ENCODE measurements at places on chromosomes 5 and 9.

GRCh38 chr5:78506261-78507024 is 142.1 kb downstream of the LHFPL2 start:
- DNase-seq: no peak

DNA sequence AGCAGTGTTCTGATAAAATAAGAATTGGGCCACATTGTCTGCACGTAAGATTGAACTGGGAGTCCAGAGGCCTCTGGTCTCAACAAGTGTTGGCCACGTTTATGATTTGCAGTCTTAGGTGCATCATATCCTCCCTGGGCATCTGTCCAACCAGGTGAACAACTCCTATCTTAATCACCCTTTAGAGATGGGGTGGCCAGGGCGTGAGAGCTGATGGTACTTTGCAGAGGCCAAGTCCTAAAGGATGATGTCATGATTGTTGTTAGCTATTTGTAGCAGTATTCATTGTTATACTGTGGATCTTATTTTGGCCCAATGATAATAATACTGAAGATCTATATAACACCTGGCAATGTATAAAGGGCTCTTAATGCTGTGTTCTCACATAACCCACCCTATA is 73.2 kb upstream of the RARS1 start:
- no peak for DNase-seq

- DNase-seq: no peak
These were observed 185.9 kb downstream of the SYK start for GRCh38 chr9:90987566-90987965.

DNA sequence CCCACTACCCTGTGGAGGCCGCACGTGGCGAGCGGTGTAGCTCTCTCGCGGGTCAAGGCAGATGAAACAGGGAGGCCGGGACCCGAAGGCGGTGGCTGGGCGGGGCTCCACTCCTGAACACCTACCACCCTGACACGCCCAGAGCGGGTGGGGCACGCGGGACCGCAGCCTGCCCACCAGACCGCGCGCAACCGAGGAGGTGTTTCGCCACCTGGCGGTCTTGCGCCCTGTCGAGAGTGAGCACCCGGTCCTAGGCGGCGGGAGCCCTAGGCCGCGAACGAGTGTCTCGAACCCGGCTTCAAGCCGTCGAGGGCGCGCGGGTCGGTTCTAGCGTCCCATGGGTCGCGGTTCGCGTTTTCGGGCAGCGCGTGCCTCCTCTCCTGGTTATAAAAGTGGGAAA is 2.2 kb upstream of the EXOSC3 start:
- no peak for DNase-seq

GRCh38 chr5:3962113-3962512 is 366.5 kb downstream of the IRX1 start:
- DNase-seq: no peak

GRCh38 chr5:161720460-161720859 is 34.9 kb downstream of the GABRA6 start:
- no peak for DNase-seq

DNA sequence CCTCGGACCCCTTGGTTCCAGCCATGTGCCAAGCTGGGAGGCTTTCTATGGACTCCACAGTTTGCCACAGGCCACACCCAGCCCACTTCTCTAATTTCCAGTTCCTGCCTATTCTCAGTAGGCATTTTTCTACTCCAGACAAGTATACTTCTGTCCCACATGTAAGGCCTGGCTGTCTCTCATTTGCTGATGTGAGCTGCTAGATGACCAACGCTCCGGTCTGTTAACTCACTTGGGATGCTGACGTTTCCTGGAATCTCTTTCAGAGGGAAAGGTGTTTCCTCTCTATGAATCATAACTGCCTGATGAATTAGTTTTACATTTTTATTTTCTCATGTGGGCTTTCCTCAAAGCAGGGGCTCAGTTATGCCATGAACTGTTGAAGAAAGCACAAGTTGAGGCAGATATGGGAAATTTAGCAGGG is 36.3 kb downstream of the ERGIC1 start:
- DNase-seq: no peak

DNA sequence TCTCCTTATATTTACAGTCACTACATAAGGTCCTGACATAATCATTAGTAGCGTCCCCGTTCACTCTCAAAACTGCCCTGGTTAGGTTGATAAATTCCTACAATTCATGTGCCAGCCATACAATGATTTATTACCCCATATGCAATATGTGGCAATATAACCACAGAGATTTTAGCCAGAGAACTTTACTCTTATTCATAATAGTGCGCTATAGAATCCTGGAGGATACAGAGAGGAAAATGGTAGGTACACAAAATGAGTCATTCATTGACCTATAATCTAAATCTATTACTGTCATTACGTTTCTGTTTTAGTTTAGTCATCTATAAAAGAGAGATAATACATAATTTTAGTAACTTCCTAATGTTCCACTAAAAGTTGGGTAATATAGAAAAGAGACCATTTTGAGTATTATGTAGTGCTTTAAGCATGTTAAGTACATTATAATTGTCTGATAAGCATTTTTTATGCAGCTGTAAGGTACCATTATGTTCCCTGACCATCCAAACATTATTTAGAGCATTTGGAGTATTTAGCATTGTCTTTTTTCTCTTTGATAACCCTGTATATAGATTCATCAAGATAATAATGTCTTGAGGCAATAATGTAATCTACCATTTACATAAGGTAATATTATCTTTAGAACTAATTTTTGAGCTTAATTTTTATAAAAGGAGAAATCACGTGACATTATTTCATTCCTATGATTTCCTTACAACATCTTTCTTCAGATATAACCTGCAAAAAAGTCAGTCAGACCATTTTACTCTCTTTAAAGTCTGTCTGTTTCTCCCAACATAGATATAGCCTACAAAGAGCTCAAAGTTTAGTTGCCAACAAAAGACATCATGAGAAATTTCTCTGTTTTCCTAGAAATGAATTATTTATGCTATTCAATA is 655.5 kb upstream of the ZNF608 start:
- DNase-seq: no peak

GRCh38 chr5:1867114-1867814 is 15.5 kb downstream of the IRX4 start:
- no peak for DNase-seq

GRCh38 chr9:111891910-111892499 is 4.6 kb upstream of the UGCG start:
- DNase-seq: no peak

GRCh38 chr5:145062280-145063062 is 772.7 kb downstream of the PRELID2 start:
- no peak for DNase-seq

DNA sequence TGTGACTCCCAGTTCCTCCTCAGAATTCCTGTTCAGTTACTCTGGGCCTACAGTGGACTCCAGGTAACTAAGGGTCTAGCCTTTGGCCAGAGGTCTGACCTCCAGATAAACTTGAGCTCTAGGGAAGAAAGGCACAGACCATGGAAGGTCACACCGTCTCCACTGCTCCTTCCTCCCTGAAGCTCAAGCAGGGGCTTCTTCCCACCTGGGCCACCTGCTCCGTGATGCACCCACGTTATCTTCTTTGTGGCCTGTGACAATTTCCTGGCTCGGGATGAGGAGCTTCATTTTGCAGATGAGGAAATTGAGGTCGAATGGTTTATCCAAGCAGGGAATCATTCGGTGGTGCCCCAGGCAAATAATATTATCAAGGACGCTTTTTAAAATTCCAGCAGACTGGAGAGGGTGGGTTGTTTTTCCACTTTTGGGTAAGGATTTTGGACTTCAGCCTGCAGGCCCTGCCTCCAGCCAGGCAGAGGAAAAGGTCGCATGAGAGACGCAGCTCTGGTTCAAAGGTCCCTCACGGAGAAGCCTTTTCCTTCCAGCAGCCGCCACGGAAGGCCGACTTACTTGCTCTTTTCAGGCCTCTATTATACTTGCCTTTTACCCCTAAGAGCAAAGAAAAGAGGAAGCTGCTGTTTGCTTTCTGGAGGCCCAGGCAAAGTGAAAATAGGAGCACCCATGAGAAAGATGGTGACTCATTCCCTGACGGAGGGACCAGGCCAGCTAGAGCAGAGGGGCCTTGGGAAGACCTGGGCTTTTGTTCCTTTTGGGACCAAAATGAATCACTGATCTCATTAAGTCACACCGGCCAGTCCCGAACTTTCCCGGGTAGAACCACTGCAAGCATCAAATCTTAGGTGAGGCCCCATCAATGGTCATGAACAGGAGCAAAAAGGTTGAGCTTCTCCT is 22.8 kb upstream of the DUSP1 start:
- DNase-seq: no peak

GRCh38 chr5:39520232-39520572 is 95.4 kb upstream of the DAB2 start:
- peak; percentile 80 for DNase-seq

- DNase-seq: no peak
These were observed 197.8 kb downstream of the AUH start for GRCh38 chr9:91163773-91164471.

- DNase-seq: no peak
These were observed 70.8 kb downstream of the IL6ST start for GRCh38 chr5:55923865-55924500.

GRCh38 chr5:173175523-173175922 is 31.2 kb downstream of the BNIP1 start:
- DNase-seq: no peak

DNA sequence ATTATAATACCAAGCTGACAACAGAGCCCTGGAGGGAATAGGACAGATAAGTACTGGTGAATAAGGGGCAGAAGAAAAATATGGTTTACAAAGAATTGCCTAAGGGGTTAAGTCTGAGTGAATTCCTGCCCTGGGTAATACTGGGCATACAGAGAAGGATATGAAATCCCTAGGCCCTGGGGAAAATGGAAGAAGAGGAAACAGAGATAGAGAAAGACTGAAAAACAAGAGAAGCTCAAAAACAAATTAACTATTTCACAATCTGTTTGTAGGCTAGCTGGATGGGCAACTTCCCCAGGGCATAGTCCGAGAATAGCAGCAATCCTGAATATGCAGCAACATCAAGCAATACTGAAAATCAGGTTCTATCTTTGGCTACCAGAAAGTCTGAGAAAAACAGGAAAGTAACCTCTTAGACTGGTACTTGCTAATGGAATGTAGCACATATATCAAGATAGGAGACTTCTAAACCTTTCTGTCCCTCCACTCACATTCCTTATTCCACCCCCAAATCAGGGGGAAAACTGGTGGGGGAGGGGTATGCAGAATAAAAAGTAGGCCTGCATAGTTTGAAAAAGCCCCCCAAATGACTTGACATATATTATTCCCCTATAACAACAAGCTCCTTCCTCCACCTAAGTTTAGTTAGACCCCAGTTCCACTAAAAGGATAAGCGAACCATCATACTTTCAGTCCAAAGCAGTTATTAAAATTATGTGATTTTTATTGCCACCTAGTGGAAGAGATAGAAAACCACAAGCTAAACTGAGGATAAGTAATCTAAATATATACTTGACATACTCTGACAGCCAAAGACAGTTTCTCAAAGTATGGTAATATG is 20.6 kb downstream of the SLC38A9 start:
- DNase-seq: peak; percentile 28

DNA sequence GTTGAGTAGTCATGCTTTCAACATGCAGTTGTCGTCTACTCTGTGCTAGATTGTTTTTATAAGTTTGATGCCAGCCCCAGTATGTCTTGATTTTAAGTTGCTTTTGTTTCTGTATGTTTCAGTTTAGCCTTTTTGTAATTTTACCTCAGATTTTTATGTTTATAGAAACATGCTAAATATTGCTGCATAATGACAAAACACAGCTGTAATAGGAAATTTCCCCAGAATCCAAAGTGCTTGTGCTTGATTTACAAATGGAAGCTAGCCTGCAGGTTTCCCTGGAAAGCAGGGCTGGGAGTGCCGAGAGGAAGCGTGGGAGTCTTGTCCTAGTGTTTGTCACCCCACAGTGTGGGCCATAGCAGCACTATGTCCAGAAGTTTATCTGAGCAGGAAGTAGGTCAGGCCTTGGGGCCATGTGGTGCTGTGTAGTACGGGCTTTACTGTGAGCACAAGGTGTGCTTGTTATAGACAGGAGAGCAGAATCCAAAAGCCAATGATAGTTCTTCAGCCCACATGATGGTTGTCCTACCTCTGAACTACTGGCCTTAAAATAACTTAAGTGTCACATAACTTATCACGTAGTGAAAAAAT is 100.0 kb upstream of the NREP start:
- no peak for DNase-seq

- DNase-seq: no peak
These were observed 43.9 kb downstream of the MAP1B start for GRCh38 chr5:72151169-72151568.

GRCh38 chr5:120435129-120435528 is 29.0 kb upstream of the PRR16 start:
- no peak for DNase-seq

DNA sequence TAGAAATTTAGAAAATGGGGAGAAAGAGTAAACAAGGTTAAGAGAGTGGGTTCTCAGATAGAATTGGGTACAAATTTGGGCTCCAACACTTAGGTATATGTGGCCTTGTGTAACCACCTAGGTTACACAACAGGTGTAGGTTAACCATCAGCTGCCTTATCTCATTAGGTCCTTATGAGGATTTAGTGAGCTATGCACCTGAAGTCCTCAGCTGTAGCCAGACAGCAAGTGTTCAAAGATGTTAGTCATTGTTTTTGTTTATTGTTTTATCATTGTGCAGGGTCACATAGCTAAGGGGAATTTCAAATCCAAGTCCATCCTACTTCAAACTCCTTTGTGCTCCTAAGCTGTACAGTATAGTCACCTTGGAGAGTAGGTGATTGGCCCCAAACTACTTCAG is 970 bp upstream of the TRIM32 start:
- DNase-seq: no peak

DNA sequence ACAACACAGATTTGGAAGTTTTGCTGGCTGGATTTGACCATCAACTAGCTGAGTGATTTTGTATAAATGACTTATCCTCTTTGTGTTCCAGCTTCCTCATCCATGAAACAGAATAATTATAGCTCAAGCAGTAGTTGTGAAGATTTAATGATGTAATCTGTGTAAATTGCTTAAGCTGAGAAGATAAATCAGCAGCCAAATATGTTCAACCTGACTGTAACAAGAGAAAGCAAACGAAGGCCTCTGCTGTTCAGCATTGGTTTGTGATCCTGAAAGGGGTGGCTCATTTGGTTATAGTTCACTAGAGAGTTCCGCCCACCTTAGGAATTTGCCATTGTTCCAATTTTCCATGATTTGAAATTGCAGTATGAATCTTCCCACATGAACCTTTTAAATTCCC is 75.7 kb upstream of the CCDC112 start:
- no peak for DNase-seq

DNA sequence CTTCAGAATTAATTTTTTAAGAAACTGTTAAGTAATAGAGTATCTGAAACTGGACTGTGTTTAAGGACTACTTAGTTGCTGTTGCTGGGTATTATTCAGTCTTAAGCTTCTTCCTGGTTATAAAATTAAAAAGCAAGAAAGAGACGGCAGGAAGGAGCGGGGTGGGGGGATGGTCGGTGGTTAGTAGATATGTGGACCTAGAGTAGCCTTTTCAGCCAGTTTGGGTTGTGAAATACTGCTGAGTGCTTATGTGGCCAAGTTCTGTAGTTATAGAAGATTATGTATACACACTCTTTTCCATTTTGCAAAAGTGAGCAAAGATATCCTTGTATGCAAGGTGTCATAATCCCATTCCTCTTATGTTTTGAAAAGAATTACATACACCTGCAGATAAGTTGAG is 28.5 kb downstream of the TRIO start:
- no peak for DNase-seq

Measured in smooth muscle cell of the brain vasculature (primary cell).